ENCODE measurements at places on chromosomes 12 and 14. TPM values are rescaled to one million over a fixed set of nuclear protein-coding genes. Genes with fewer than 3 reads are reported as not detected.

DNA sequence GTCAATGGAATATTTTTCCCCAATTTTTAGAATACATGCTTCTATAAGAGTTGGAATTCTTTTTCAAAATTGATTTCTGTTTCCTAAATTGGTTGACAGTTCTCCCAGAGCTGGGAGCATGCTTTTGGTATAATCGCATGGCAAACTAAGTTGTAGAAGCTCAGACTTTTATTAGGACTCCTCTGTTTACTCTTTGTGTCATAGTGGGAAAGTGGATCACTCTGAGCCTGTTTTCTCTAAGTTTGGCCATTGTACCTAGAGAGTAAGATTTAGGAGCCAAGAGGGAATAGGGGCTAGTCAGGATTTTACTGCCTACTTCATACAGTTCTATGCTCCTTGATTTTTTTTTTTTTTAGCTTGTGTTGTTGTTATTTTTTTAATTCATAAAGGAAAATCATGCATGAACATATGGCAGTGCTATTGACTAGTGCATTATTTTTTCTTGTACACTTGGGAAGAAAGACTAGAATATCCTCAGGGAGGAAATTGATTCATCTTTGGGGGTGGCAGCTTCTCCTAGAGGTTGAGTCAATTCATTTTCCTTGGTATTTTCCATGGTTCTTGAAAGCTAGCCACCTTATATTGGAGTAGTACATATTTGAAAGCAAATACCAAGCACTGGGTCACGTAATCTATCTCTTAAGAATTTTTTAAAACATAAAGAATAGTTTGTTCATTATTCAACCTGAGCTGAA is 77.7 kb upstream of the TRAF3 start:
- DNase-seq: no peak

DNA sequence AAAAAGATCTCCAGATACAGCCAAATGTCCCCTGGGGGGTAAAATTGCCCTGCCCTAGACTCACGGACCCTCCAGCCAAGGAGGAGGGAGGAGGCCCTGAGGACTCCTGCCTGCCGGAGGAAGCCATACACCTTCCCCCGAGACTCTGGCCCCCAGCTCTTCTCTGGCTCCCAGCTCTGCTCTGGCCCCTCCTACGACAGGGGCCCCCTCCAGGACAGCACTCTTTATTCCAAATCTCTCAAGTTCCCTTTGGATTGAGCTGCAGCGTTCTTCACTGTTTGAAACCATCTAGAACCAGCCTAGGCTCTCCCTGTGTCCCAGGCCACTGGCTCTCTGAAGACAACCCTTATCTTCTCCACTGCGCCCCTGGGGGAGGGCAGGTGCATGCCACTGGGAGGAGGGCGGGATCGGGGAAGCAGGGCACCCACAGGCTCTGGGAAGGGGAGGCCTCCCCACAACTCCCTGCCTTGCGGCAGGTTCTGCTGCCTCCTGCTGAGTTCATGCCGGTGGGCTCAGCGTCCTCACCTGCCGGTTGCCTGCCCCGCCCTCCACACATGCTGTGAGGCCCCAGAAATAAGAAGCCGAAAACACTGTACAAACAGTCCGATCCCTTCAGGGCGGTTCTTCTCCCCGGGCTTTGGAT is 112.7 kb downstream of the DICER1 start:
- peak; percentile 18 for DNase-seq

GRCh38 chr12:52226446-52226845 is 6.6 kb upstream of the KRT7 start:
- no peak for DNase-seq

DNA sequence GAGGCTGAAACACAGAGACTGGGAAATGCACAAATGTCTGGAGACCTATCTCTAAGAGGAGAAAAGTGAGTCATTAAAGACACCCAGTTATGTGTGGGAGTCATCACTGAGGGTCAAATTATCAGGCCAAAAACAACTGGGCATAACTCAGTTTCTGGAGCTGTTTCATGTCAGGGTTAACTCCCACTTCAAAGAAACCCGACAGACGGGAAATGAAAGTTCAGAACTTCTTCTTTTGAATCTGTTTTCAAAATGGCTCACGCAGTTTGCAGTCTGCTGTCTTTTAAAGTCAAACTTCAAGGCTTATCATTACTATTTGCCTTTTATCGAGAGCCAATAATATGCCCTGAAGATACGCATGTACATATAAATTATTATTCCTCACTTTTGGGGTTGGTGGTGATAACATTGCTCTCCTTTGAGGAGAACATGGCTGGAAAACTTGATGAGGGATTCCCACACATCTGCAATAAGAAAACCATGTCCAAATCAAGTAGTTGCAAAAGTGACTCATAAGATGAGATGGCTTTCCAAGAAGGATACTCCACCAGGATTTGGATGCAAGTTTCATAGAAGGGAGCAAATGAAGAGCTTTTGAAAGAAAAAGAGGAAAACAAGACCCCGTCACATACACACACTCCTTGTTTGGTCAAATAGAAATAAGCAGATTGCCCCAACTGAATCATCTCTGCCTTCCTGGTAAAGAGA is 341.4 kb downstream of the ADAMTS20 start:
- DNase-seq: no peak

DNA sequence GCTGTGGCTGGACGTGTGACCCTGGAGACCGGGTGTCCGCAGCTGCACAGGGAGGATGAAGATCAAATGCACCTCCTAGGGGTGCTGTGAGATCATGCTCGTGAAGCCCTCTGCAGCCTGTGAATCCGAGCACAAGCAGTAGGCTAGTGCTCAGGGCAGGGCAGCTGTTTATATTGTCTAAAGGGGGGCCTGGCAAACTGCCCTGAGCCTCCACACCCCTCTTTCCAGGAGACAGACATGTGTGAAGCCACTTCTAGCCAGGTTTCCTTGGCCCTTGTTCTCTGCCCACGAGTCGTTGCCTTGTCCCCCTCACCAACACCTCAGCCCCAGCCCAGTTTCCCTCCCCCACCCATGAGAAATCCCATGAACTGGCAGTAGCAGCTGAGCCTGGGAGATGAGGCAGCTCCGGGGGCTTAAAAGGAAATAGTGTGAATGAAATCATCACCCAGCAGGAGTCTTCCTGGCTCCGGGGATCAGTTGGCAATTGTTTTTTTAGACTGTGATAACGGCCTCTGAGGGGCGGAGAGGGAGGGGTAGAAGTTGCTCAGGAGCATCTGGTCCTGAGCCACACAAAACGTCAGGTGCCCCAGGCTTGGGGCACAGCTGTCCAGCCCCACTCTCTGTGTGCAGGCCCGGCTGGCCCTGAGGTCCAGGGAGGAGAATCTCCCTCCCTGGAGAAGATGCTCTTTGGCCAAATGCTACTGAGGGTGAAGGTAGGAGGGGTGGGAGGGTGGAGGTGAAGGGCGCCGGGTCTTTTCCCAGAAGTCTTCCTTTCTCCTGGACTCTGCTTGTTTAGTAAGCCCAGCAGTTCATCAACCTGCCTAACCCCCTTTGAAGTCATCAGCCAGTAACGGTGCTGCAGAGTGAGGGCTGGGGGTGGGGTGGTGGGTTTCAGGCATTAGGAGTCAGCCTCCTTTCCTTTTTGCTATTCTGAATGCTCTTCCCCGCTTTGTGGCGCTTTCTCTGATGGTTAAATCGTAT is 4.0 kb downstream of the FGF6 start:
- no peak for DNase-seq

DNA sequence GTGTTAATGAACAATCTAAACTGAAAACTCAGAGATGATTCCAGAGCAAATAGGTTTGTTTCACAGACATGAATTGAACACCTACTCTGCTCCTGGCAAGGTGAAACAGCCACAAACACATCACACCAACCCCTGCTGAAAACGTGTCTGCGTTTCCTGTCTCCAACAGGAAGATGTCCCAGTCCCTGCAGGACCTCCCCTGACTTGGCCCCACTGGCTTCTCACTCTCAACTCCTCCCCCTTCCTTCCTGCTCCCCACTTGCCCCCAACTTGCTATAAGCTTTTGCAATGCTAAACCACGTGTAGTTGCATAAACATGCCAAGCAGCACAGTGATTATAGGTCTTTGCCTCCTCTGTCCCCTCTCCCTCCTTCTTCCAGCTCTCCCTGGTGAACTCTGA is 567.6 kb downstream of the BCL11B start:
- DNase-seq: no peak

DNA sequence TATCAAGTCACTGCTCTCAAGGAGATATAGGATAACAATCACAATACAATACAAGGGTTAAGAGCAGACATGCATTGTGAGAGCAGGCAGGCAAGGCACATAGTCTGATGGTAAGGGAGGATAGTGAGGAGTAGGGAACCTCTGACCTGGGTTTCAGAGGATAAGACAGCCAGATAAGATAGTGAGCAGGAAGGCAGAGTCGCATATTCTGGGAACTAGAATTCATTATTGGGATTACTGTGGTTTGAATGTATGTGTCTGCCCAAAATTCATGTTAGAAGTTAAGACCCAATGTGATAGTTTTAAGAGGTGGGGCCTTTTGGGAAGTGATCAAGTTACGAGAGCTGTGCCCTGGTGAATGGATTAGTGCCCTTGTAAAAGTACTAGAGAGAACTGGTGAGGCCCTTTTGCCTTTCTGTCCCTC is 14.4 kb upstream of the ATF1 start:
- DNase-seq: no peak

- peak; percentile 31 for DNase-seq
Observed at GRCh38 chr14:94681300-94682060, 69.3 kb downstream of the SERPINA3 start.

DNA sequence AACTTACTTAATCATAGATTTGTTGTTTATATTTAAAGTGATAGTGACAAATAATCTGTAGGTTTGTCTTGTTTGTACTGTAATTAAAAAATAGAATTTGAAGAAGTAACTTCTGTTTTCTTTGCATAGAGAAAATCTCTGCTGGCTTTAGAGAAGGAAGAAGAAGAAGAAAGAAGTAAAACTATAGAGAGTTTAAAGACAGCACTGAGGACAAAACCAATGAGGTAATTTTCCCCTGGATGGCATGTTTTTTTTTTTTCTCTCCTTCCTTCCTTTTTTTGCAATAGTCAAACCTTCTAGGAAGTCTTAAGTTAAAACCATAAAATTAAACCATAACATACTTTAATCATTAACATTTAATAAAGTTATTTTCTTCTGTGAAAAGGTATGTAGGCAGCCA is 131.9 kb downstream of the DAAM1 start:
- no peak for DNase-seq

- DNase-seq: no peak
Observed at GRCh38 chr14:55500219-55500701, 59.8 kb upstream of the TBPL2 start.

GRCh38 chr12:110739894-110740293 is 2.8 kb downstream of the PPP1CC start:
- no peak for DNase-seq

DNA sequence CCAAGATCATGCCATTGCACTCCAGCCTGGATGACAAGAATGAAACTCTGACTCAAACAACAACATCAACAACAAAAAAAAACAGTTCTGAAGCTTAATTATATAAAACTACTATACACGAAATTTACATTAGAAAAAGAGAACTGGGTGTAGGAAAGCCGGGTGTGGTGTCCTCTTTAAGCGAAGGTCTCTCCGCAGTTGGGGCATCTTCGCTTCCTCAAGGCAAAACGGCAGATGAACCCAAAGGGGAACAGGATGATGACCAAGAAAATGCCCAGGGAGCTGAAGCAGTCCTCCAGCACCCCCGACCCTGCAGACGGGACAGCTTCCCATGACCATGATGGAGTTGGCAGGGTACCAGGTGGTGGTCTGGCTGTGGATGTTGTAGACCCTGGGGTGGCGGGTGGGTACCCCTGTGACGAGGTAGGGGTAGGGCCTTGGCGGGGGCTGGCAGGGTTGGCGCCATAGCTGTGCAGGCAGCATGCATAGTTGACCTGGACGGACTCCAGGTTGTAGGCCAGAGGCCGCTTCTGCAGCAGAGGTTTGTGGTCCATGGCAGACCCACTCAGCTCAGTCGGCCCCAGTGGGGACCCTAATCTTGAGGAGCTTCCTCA is 18.2 kb upstream of the BCAT1 start:
- DNase-seq: no peak

DNA sequence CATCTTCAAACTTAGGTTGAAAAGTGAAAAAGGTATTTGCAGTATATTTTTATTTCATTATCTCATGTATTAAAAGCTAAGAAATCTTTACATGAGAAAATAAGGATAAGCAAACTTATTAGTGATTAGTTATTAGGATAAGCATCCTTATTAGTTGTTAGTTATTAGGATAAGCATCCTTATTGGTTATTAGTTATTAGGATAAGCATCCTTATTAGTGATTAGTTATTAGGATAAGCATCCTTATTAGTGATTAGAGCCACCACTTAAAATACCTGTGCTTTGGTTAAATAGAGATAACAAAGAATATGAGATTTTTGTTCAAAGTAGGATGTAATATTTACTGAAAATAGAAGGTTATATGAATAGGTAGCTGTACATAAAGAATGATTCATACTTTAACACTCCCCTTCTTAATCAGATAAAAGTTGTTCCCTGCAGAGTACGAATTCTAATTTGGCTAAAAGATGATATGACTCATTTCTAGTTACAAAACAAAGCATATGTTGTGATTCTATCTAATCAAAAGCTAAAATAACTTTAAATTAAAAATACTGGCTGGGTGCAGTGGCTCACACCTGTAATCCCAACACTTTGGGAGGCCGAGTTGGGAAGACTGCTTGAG is 56.4 kb downstream of the KDM5A start:
- DNase-seq: no peak

DNA sequence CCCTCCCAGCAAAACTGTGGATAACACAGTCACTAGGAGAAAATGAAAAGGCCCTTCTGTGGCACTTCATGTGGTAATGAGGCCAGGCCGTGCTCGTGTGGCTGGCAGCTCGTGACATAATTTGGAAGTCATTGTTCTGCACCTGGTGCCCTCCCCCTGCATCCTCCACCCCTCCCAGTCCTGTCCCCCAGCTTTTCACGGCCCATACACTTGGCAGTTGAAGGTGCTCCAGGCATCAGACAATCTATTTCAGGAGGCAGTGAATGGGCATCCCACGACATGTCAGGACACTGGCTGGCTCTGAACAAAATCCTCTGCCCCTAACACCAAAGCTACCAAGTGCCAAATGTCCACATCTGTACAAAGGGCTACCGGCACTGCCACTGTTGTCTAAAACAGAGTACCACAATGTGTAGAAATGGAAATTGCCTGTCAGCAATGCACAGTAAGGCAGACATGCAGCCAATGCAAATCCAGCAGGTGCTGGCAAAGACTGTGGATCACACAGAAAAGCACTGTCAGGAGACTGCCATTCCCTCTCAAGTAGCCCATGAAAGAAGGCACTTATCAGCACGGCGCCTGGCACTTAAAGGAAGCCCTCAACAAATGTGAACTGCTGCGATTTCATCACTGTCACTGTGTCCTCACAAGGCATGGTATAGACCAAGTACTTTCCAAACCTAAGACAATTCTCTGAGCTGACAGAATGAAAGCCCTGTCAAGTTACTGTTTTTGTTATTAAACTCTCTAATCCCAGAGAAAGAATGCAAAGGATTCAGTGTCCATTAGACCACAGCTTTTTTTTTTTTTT is 39.1 kb downstream of the CORO1C start:
- DNase-seq: peak; percentile 70

GRCh38 chr12:68611094-68611805 is 551 bp downstream of the RAP1B start:
- DNase-seq: peak; percentile 66

- no peak for DNase-seq
Observed at GRCh38 chr14:56858422-56858821, 48.1 kb upstream of the OTX2 start.

GRCh38 chr12:92362785-92363184 is 217.1 kb upstream of the BTG1 start:
- DNase-seq: no peak

Gene OR2AP1
- not detected for total RNA-seq

Gene A2ML1
- not detected for total RNA-seq

Gene RDH16
- 0.45 TPM for total RNA-seq

Gene COX8C
- total RNA-seq: not detected

Gene KRT79
- total RNA-seq: 0.32 TPM

Gene SUSD6
- 77.4 TPM for total RNA-seq

Gene TMPRSS12
- not detected for total RNA-seq

Gene ASIC1
- 2.9 TPM for total RNA-seq

Gene TMEM179
- not detected for total RNA-seq

Data from left lung (tissue), 14 donors.